ENCODE measurements at places on chromosomes 2 and 18. TPM values are rescaled to one million over a fixed set of nuclear protein-coding genes. Genes with fewer than 3 reads are reported as not detected.

The NGEF gene
- total RNA-seq = 19.1 TPM

The GULP1 gene
- 57.0 TPM for total RNA-seq

The CNRIP1 gene
- total RNA-seq = 2.1 TPM

The SGPP2 gene
- 0.16 TPM for total RNA-seq

The CDK15 gene
- not detected for total RNA-seq

The CD8A gene
- 0.29 TPM for total RNA-seq

The FAM136A gene
- total RNA-seq = 104 TPM

The KCNIP3 gene
- total RNA-seq = 1.0 TPM

The TRPM8 gene
- 0.59 TPM for total RNA-seq

The CGREF1 gene
- 8.7 TPM for total RNA-seq

The PROM2 gene
- 0.15 TPM for total RNA-seq

The DRC1 gene
- 0.22 TPM for total RNA-seq

The SERPINB11 gene
- total RNA-seq = not detected

The DSG3 gene
- total RNA-seq = 0.02 TPM

The EVA1A gene
- total RNA-seq = 12.3 TPM

The PLCD4 gene
- 0.30 TPM for total RNA-seq

The ERBB4 gene
- not detected for total RNA-seq

The HOXD13 gene
- total RNA-seq = 0.34 TPM

The PIGN gene
- 10.0 TPM for total RNA-seq

The ZNF519 gene
- 1.7 TPM for total RNA-seq

The PLEKHH2 gene
- 0.75 TPM for total RNA-seq

The RGPD3 gene
- total RNA-seq = 0.19 TPM

The SERPINB4 gene
- 0.17 TPM for total RNA-seq

The CFC1 gene
- total RNA-seq = not detected
